Ascending aorta (tissue), 2 donors: ENCODE measurements at places on chromosomes 16 and 17. TPM values are rescaled to one million over a fixed set of nuclear protein-coding genes. Genes with fewer than 3 reads are reported as not detected.

Gene EVPL
- not detected for total RNA-seq

Gene PRR11
- total RNA-seq: 0.11 TPM

Gene DUSP3
- 70.5 TPM for total RNA-seq

Gene MT1B
- total RNA-seq: not detected

DNA sequence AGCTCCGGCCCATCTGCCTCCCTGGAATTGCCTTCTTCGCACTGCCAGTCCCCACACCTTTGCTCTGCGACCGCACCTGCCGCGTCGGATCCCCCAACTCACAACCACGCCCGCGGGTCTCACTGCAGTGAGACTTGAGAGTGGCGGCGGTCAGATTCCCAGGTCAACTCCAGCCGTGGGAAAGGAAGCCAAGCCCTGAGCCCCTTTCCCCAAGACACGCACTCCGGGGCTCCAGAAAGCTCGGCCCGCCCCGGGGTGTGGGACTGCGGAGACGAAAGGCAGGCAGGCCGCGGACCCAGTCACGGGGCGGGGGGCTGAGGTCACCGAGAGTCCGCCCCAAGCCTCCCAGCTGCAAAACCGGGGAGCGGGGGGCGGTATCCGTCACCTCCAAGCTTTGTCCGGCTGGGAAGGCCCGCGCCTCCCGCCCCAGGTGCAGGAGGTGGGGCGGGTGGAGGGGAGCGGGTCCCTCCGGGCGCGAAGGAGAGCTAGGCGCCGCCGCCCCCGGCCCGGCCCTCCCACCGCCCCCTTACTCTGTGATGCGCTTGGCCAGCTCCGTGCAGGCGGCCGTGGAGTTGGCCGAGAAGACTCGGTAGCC lies 615 bp downstream of the PRPSAP1 start:
- no peaks in the 10 kb centered on the region for H3K36me3 ChIP-seq
- DNase-seq: no peak
- H3K27ac ChIP-seq: peak overlapping the region; percentile 88
- peak overlapping the region; percentile 97 for H3K4me3 ChIP-seq
- H3K4me1 ChIP-seq: peaks cover 16% of the 10 kb centered on the region
- no peaks in the 10 kb centered on the region for H3K27me3 ChIP-seq

- no peaks in the 10 kb centered on the region for H3K36me3 ChIP-seq
- DNase-seq: peak; percentile 40
- peak overlapping the region; percentile 77 for H3K27ac ChIP-seq
- no peak overlapping the region for H3K4me3 ChIP-seq
- H3K27me3 ChIP-seq: no peaks in the 10 kb centered on the region
Observed at GRCh38 chr17:57357830-57358430, 101.6 kb downstream of the MSI2 start.

DNA sequence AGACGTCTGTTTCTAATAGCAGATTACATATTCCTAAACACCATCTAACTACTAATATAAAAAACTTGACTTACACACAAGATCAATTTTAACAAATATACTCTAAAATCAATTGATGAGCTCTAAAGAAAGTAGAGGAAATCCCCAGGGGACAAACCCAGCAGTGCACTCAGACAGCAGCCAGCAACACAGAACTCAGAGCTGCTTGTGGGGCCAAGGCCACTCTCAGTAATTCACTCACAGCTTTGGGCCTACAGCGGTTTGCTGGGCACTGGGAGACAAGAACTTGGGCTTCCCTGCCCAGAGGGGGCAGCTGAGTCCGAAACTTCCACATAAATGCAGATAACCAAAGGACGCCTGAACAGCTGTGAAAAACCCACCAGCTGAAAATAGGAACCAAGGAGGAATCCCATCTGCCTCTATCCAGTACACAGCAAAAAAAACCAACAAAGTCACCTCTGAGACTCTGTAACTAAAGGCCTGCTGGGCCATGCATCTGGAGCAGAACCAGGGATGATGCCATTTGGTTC lies 21.4 kb downstream of the NPLOC4 start:
- peaks cover 37% of the 10 kb centered on the region for H3K36me3 ChIP-seq
- no peak for DNase-seq
- peak overlapping the region; percentile 27 for H3K27ac ChIP-seq
- H3K4me1 ChIP-seq: no peaks in the 10 kb centered on the region
- H3K27me3 ChIP-seq: no peaks in the 10 kb centered on the region

DNA sequence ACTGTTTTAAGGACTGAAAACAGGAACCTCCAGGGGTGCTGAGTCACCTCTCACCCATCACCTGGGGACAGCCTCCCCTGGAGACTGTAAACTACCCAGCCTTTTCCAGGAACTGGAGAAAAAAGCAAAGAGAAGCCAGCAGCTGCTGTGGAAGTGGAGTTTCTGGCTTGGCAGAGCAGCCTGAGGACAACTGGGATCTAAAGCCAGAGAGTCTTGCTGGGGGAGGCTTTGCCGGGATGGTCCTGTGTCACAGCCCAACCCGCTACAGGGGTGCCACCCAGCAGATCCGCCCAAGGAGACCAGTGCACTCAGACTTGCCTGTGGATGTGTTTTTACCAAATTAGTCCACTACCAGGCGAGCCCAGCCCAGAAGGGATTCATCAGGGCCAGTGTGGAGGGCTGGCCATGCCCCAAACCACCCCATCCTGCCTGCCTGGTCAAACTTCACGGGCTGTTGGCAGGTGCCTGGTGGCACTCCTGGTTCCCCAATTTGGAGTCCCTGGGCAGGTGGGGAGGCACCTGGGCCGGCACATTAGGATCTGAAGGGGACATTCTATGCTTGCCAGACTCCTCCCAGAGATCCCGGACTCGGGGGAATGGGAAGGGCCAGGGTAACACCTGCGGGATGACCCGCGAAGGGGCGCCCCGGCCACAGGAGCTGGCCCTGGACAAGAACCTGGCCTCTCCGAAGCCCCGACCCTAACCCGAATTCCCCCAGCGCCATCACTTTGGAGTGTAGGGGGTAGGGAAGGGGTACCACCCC lies 771 bp downstream of the MSRB1 start:
- H3K4me3 ChIP-seq: peak overlapping the region; percentile 92
- H3K27me3 ChIP-seq: no peaks in the 10 kb centered on the region
- peaks cover 37% of the 10 kb centered on the region for H3K36me3 ChIP-seq
- peak overlapping the region; percentile 78 for H3K27ac ChIP-seq
- peaks cover 11% of the 10 kb centered on the region for H3K4me1 ChIP-seq
- no peak for DNase-seq

DNA sequence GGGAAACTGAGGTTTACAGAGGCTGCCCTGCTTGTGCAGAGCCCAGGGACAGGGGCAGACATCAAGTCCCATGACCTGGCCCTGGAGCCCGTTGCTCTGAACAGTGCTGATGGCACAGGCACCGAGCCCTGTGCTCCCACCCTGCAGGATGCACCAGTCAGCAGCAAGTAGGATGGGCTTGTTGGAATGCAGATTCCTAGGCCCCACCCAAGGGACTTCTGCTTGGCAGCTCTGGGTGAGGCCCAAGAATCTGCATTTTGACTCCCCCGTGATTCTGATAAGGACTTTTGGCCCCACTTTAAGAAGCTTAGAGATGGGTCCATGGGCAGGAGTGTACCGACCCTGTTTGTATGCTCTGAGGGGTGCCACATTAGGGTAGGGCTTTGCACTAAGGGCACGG lies 23.3 kb downstream of the LASP1 start:
- H3K4me1 ChIP-seq: peaks cover 25% of the 10 kb centered on the region
- no peaks in the 10 kb centered on the region for H3K27me3 ChIP-seq
- H3K27ac ChIP-seq: peak overlapping the region; percentile 69
- no peak overlapping the region for H3K4me3 ChIP-seq

DNA sequence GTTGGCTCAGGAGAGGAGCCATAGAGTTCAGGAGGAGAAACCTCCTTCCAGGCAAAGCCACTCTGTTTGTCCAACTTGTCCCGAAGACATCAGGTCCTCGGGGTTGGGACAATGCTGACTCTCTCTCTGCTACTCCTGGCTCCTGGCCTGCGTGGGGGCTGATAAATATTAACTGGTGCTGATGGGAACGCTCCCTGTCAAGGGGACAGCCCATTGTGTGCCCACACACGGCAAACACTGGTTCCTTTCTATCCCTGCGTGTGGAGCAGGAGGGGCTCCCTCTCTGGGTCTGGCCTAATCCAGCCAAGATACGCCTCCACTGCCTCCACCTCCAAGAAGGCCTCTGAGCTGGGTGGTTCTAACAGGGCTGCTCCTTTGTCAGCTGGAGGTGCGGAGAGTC lies 4.4 kb downstream of the KIF19 start:
- peaks cover 4% of the 10 kb centered on the region for H3K27me3 ChIP-seq
- H3K4me1 ChIP-seq: no peaks in the 10 kb centered on the region
- H3K27ac ChIP-seq: no peak overlapping the region
- no peak overlapping the region for H3K4me3 ChIP-seq
- no peaks in the 10 kb centered on the region for H3K36me3 ChIP-seq

DNA sequence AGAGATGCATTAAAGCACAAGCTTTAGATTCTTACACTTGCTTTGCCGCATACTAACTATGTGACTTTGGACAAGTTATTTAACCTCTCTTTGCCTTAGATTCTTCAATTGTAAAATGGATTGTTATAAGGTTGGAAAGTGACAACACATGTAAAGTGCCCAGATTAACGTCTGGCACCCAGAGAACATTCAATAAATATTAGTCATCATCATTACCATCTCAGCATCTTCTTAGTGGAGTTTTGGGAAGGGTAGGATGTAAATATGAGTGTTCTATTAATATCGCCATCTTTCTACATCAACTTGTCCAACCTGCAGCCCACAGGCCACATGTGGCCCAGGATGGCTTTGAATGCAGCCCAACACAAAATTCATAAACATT lies 27.4 kb upstream of the FAM20A start:
- H3K4me1 ChIP-seq: no peaks in the 10 kb centered on the region
- H3K27me3 ChIP-seq: no peaks in the 10 kb centered on the region
- no peak overlapping the region for H3K27ac ChIP-seq
- no peak for DNase-seq
